ENCODE measurements at places on chromosomes 2 and 18. TPM values are rescaled to one million over a fixed set of nuclear protein-coding genes. Genes with fewer than 3 reads are reported as not detected.

- peaks cover 58% of the 10 kb centered on the region for H3K27me3 ChIP-seq
- H3K4me1 ChIP-seq, result peaks cover 9% of the 10 kb centered on the region
- H3K4me3 ChIP-seq, result no peak overlapping the region
- no peaks in the 10 kb centered on the region for H3K36me3 ChIP-seq
- DNase-seq, result no peak
- H3K27ac ChIP-seq, result no peak overlapping the region
Observed at GRCh38 chr2:232349946-232350635, 28.5 kb upstream of the ALPP start.

GRCh38 chr18:39172695-39173421 is 1607.3 kb upstream of the CELF4 start:
- no peak for DNase-seq
- H3K4me3 ChIP-seq, result no peak overlapping the region
- H3K36me3 ChIP-seq, result no peaks in the 10 kb centered on the region
- H3K27ac ChIP-seq, result no peak overlapping the region
- no peaks in the 10 kb centered on the region for H3K4me1 ChIP-seq

GRCh38 chr18:41206341-41206830 is 748.6 kb upstream of the PIK3C3 start:
- no peak for DNase-seq
- no peaks in the 10 kb centered on the region for H3K27me3 ChIP-seq
- no peaks in the 10 kb centered on the region for H3K4me1 ChIP-seq
- no peak overlapping the region for H3K4me3 ChIP-seq

GRCh38 chr2:25207078-25207545 is 38.7 kb upstream of the POMC start:
- H3K27me3 ChIP-seq, result no peaks in the 10 kb centered on the region
- no peak overlapping the region for H3K27ac ChIP-seq
- no peaks in the 10 kb centered on the region for H3K4me1 ChIP-seq
- no peak overlapping the region for H3K4me3 ChIP-seq
- no peaks in the 10 kb centered on the region for H3K36me3 ChIP-seq
- no peak for DNase-seq

Gene NAT8
- not detected for total RNA-seq

Gene TMEM127
- total RNA-seq, result 24.3 TPM

Data from adrenal gland (tissue), 19 donors.